Ovary (tissue), 10 donors: ENCODE measurements at places on chromosomes 5 and 9. TPM values are rescaled to one million over a fixed set of nuclear protein-coding genes. Genes with fewer than 3 reads are reported as not detected.
A peak's percentile ranks its signal among the peaks of the same experiment; 100 is the strongest.

DNA sequence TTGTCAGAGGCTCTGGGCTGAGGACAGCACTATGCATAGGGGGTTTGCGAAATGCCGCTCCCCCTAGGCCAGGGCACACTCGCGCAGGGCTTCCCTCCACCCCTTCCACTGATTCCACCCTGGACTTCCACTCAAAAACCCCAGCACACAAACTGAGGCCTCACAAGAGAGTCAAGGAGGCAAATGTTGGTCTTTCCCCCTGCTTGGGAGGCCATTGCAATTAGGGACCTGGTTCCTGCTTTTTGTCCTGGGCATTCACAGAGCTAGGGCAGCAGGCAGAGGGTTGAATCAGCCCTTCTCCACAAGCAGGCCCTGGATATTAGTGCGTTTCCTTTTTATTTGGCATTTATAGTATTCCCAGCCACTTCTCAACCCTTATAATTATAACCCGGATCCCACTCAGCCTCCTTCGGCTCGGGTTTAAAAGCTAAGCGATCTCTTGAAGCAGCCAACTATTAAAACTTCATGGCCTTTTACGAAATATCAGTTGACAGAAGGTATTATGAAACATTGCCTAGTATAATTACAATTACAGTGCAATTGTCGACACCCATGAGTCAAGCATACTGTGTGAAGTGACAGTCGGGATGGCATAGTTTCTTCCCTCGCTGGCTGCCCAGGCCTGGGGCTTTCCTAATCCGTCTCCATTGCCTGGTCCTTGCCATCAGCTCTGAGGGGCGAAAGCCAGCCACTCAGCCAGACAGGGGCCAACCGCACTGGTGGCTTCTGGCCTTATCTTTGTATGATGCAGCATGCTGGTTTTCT lies 285.5 kb upstream of the MAP3K1 start:
- H3K4me3 ChIP-seq: no peak overlapping the region
- H3K27me3 ChIP-seq: no peaks in the 10 kb centered on the region
- no peaks in the 10 kb centered on the region for H3K36me3 ChIP-seq
- no peaks in the 10 kb centered on the region for H3K4me1 ChIP-seq
- DNase-seq: no peak

GRCh38 chr9:19994296-19994695 lies 205.5 kb upstream of the SLC24A2 start:
- no peaks in the 10 kb centered on the region for H3K36me3 ChIP-seq
- no peak overlapping the region for H3K4me3 ChIP-seq
- H3K27ac ChIP-seq: no peak overlapping the region
- H3K27me3 ChIP-seq: no peaks in the 10 kb centered on the region
- no peaks in the 10 kb centered on the region for H3K4me1 ChIP-seq

DNA sequence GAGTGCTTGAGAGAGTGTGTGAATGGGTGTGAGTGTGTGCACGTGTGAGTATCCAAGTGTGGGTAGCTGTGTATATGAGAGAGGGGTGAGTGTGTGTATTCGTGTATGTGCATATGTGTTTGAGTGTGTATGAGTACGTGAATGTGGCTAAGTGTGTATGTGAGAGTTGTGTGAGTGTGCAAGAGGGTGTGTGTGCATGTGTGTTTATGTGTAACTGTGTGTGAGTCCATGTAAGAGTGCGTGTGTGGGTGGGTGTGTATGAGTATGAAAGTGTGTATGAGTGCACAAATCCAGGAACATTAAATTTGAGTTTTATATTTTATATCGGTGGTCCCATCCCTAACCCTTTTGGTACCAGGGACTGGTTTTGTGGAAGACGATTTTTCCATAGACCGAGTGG lies 156.4 kb downstream of the TENT4A start:
- no peak overlapping the region for H3K27ac ChIP-seq
- no peaks in the 10 kb centered on the region for H3K27me3 ChIP-seq
- H3K4me1 ChIP-seq: peaks cover 3% of the 10 kb centered on the region
- H3K36me3 ChIP-seq: no peaks in the 10 kb centered on the region

GRCh38 chr9:137745541-137745991 lies 126.8 kb downstream of the EHMT1 start:
- no peaks in the 10 kb centered on the region for H3K4me1 ChIP-seq
- no peaks in the 10 kb centered on the region for H3K36me3 ChIP-seq
- no peak overlapping the region for H3K27ac ChIP-seq
- no peaks in the 10 kb centered on the region for H3K27me3 ChIP-seq
- DNase-seq: peak; percentile 22
- no peak overlapping the region for H3K4me3 ChIP-seq

GRCh38 chr9:129505270-129505902 lies 115.5 kb downstream of the C9orf50 start:
- no peak overlapping the region for H3K4me3 ChIP-seq
- no peak for DNase-seq
- H3K4me1 ChIP-seq: peaks cover 2% of the 10 kb centered on the region
- H3K36me3 ChIP-seq: no peaks in the 10 kb centered on the region

DNA sequence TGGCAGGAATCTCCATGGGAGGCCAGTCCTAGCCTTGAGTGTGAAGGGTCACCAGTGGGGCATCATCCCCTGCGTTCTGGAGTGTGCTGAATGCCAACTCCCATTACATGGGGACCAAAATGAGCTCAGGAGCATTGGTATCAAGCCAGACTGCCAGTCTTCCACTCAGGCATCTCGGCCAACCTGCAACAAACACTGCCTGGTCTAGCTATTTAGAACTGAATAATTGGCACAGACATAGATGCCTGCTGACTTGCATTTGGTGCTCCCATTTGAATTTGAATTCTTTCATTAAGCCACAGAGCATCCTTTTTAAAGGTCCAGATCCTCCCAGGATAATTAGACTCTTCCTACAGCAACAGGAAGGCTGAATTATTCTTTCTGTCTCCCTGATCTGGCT lies 116.6 kb upstream of the ABCA1 start:
- no peak overlapping the region for H3K27ac ChIP-seq
- no peak for DNase-seq
- H3K27me3 ChIP-seq: no peaks in the 10 kb centered on the region
- H3K36me3 ChIP-seq: no peaks in the 10 kb centered on the region
- H3K4me1 ChIP-seq: no peaks in the 10 kb centered on the region

GRCh38 chr5:115284021-115284420 lies 12.4 kb downstream of the CCDC112 start:
- H3K27ac ChIP-seq: no peak overlapping the region
- no peak overlapping the region for H3K4me3 ChIP-seq
- H3K36me3 ChIP-seq: no peaks in the 10 kb centered on the region

DNA sequence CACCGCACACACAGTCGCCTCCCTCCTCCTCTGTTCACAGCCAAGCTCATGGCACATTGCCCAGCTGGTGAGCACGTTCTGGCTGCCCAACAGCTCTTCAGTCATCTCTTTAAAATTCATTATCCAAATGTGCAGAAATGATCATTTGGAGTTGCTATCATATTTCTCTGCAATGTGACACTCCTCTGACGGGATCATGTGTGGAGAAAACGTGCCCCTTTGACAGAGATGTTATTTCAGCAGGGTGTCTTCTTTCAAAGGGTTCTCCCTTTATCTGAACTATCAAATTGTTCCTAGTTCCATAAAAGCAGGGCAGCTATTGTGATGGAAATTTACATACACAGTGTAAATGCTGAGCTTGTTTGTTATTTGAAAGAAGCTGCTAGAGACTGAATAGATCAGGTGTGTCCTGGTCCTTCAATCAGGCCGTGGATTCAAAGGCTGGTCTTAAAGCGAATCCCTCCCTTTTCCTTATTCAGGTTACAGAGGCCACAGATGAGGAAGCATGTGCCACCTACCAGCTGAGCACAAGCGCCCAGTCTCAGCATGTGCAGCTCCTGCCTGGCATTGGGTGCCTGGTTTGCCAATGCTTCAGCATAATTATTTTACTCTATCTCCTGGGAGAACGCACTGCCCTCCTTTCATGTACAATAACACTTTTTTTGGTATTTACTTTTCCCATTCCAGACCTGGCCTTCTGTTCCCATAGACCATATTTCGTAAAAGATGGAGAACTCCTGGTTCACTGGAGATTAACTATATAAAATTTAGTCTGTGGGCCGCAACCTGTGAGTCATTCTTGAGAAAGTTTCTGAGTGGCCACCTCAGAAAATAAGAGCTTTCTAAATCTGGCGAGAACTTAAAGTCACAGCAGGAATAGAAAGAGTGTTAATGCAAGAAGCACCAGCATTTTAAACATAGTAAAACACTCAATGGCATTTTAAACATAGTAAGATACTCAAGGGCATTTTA lies 433.7 kb downstream of the ENC1 start:
- peak; percentile 76 for DNase-seq
- H3K27me3 ChIP-seq: no peaks in the 10 kb centered on the region
- no peak overlapping the region for H3K27ac ChIP-seq

GRCh38 chr9:97447001-97447400 lies 35.1 kb downstream of the TDRD7 start:
- H3K27me3 ChIP-seq: no peaks in the 10 kb centered on the region
- H3K4me1 ChIP-seq: peaks cover 2% of the 10 kb centered on the region
- no peak overlapping the region for H3K27ac ChIP-seq
- H3K36me3 ChIP-seq: no peaks in the 10 kb centered on the region

DNA sequence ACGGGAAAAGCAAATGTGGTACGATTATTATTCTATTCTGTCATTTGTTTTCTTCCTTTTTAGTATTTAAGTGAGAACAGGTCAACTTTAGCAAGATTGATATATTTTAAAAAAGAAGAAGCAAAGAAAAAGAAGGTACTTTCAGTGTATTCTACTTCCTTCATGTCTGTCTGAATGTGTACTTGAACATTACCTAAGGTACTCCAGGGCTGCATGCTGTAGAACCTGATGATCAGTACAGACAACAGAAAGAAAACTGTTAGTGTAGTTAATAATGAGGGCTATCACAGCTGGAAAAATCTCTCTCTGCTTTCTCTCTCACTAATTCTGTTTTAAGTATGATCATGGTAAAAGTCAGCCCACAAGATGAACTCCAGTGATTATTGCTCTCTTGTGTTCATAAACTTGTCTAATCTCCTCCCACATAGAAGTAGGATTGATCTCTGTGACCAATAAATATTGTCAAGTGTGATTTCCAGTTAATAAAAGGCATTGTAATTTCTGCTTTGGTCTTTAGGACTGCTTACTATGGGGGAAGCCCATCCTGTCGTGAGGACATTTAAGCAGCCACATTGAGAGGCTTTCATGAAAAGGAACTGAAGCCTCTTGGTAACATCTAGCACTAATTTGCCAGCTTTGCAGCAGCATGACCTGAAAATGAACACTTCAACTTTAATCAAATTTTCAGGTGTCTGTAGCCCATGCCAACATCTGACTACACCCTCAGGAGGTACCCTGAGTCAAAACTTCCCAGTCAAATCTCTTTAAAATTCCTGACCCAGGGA lies 864.0 kb upstream of the ACO1 start:
- H3K36me3 ChIP-seq: no peaks in the 10 kb centered on the region
- no peaks in the 10 kb centered on the region for H3K27me3 ChIP-seq

DNA sequence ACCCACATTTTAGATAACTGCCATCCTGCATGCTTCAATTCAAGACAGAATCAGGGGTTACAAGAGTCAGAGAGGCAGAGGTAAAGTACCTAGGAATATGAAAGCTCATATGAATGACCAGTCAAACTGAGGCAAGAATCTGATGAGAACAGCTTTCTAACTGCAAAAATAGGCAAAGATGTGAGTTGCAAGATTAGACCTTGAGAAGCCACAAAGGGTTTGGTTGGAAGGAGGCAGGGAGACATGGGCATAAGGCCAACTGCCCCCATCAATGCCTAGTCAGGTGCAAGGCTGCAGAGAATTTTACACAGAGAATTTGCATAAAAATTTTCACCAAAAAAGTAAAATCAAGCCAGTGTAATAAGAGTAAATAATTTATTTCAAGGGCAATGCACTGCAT lies 12.8 kb downstream of the FAM114A2 start:
- H3K36me3 ChIP-seq: no peaks in the 10 kb centered on the region
- H3K27me3 ChIP-seq: no peaks in the 10 kb centered on the region
- DNase-seq: no peak

DNA sequence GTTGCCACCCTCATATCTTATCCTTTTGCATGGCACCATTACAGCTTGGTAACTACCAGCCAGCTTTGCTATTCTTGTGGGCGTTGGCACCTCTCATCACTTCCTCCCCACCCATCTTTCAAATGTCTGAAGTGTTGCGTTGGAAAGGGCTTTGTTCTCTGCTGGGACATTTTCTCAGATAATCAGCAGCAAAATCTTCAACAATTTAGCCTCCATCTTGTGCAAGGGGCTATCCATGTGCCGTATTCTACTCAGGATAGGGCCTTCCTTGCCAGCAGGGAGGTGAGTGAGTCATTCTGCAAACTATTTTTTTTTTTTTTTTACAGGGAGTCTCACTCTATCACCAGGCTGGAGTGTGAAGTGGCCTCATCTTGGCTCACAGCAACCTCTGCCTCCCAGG lies 62.1 kb upstream of the NUDT12 start:
- peaks cover 4% of the 10 kb centered on the region for H3K4me1 ChIP-seq
- H3K27ac ChIP-seq: no peak overlapping the region
- no peaks in the 10 kb centered on the region for H3K36me3 ChIP-seq
- no peak overlapping the region for H3K4me3 ChIP-seq
- no peak for DNase-seq

DNA sequence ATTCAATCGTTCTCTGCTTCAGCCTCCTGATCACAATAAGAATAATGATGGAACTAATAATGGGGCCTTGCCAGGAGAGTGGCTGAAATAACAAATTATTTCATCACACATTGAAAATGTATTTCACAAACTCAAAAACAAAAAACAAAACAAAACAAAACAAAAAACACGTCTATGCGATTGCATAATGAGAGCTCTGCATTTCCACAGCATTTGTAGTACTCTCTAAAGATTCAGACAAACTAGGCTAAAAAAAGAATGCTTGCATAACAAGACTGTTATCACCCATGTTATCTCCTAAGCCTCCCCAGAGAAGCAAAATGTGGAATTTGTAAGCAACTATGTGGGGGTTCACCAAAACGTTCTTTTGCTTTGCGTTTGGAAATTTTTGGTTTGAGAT lies 48.1 kb downstream of the PRELID2 start:
- no peak for DNase-seq
- H3K27me3 ChIP-seq: no peaks in the 10 kb centered on the region
- peaks cover 6% of the 10 kb centered on the region for H3K4me1 ChIP-seq
- peak overlapping the region; percentile 49 for H3K27ac ChIP-seq

GRIN1 gene
- total RNA-seq: not detected

TAS2R1 gene
- not detected for total RNA-seq
